ENCODE measurements at places on chromosomes 12 and 14.

- peak; percentile 78 for DNase-seq
Observed at GRCh38 chr14:101731187-101732080, 30.1 kb upstream of the PPP2R5C start.

GRCh38 chr14:75141062-75141461 is 14.2 kb upstream of the NEK9 start:
- no peak for DNase-seq

- DNase-seq, result no peak
Observed at GRCh38 chr14:64899958-64900357, 14.3 kb upstream of the CHURC1 start.

DNA sequence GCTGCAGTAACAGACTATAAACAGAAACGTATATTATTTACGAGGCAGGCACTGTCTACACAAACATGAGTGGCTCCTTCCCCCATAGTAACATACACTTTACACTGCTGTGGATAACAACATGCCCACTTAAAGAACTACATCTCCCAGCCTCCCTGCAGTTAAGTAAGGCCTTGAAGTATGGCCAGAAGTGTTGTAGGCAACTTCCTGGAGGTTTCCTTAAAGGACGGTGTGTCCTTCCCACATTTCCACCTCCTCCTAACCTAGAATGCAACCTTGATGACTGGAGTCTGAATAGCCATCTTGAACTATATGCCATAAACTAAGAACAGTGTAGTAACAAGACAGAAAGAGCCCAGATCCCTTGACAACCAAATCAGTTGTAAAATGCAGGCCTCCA is 20.3 kb downstream of the MED13L start:
- DNase-seq, result no peak

DNA sequence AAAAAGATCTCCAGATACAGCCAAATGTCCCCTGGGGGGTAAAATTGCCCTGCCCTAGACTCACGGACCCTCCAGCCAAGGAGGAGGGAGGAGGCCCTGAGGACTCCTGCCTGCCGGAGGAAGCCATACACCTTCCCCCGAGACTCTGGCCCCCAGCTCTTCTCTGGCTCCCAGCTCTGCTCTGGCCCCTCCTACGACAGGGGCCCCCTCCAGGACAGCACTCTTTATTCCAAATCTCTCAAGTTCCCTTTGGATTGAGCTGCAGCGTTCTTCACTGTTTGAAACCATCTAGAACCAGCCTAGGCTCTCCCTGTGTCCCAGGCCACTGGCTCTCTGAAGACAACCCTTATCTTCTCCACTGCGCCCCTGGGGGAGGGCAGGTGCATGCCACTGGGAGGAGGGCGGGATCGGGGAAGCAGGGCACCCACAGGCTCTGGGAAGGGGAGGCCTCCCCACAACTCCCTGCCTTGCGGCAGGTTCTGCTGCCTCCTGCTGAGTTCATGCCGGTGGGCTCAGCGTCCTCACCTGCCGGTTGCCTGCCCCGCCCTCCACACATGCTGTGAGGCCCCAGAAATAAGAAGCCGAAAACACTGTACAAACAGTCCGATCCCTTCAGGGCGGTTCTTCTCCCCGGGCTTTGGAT is 112.7 kb downstream of the DICER1 start:
- no peak for DNase-seq

GRCh38 chr12:66131067-66131688 is 628 bp upstream of the LLPH start:
- no peak for DNase-seq

DNA sequence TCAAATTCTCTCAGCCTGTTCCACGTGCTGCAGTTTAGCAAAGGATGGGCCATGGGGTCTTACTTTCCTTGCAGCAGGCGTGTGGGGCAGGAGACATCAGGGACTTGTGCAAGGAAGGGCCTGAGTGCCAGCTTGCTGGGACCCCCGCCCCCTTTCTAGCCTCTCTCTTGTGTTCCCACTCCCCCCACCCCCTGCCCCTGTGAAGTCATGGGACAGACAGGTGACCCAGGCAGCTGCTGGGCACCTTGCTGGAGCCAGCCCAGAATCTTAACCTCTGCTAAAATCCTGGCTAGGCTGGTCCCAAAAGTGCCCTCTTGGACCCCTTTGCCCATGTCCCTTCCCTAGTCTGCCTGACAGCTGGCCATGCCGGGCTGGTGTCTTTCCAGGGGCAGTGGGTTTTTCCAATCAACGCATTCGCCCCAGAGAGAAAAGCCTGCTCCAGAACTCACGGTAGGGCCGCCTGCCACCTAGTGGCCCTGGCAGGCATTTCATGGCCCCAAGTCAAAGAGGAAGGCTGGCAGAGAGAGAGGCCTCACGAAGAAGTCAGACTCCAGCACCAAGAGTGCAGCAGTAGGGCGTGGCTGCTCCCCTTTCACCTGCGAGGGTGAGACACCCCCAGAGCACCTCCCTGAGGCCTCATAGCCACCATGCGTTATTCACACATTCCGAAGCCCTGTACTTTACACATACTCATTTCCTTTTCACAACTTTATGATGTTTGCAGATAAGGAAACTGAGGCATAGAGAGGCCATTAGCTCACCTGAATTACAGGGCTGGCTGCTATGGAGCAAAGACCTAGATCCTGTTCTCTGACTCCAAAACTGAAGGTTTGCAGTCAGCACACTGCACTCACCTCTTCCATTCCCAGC is 67.4 kb downstream of the LGMN start:
- peak; percentile 61 for DNase-seq

DNA sequence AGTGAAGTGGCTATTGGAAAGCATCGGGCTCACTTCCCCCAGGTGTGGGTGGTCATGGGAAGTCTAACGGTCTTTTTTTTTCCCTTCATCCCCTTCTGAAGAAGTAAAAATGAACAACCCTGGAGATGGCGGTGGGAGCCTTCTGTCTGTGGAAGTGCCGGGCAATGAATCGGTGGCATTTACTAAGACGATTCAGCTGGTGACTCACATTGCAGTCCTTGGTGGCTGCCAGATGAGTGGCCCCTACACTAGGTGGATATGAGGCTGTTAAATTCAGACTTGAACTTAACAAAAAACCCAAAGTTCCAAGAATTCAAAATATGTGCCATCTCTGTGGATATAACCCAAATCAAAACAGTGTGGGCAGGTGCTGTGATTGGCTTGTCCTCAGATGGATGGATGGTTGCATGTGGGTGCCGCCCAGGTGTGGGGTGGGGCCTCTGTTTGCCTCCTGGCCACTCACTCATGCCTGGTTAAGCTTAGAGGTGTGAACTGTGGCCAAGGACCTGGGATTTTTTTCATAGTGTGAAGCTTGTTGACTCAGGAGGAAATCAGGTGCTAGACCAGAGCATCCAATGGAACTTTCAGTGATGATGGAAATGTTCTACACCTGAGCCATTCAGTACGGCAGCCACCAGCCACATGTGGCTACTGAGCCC is 176.7 kb upstream of the NOS1 start:
- DNase-seq, result no peak

GRCh38 chr12:90915353-90915752 is 39.6 kb downstream of the CCER1 start:
- no peak for DNase-seq

DNA sequence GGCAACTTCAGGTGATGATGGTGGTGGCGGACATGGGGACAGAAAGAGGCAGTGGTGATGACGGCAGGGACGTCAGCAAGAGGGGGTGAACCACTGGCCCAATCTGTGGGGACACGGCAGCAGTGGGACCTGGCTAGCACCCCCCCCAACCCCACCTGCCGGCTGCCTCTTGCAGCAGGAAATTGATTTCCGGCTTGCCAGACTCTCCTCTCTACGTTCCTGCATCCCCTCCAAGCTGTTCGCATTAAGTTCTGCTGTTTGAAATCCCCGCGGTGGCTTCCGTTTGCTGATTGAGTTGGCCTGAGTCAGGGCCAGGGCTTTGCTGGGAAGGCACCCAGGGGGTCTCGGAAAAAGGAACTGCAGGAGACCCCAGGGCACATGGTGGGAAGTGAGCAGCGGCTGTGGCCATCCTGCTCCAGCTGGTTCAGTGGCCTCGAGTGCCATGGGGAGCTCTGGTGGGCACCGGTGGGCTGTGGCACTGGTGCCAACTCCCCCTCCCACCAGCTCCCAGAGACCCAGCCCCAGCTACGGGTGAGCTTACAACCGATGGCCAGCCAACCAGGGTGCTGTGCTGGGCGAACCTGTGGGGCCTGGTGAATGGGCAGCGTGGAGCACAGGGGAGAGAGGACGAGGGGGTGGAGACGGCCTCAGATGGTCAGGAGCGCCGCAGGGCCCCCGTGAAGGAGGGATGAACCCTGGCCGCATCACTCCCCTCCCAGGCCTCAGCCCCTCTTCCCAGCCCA is 14.6 kb upstream of the NUDT14 start:
- no peak for DNase-seq

DNA sequence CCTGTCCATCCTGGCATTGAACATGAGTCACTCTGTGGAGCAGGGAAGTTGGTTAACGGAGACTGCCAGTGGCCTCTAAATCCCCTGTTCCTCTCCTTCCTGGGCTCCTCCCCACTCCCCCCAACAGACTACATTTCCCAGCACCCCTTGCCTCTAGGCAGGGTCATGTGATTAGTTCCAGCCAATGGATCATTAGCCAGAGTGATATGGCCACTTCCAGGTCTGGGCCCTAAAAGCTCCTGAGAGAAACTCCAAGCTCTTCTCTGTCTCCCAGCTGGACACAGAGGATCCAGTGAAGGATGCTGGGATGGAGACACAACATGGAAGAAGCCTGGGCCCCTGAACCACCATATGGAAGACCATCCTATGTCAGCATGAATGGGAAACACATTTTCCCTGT is 54.4 kb upstream of the RFLNA start:
- no peak for DNase-seq

All from activated CD4-positive, alpha-beta T cell treated with anti-CD3 and anti-CD28 coated beads for 1 hour (primary cell).